SK-N-SH (cell line): ENCODE measurements at places on chromosomes 6 and 20.

GRCh38 chr6:64777941-64778785 lies 928.9 kb downstream of the EYS start:
- no peak for DNase-seq

DNA sequence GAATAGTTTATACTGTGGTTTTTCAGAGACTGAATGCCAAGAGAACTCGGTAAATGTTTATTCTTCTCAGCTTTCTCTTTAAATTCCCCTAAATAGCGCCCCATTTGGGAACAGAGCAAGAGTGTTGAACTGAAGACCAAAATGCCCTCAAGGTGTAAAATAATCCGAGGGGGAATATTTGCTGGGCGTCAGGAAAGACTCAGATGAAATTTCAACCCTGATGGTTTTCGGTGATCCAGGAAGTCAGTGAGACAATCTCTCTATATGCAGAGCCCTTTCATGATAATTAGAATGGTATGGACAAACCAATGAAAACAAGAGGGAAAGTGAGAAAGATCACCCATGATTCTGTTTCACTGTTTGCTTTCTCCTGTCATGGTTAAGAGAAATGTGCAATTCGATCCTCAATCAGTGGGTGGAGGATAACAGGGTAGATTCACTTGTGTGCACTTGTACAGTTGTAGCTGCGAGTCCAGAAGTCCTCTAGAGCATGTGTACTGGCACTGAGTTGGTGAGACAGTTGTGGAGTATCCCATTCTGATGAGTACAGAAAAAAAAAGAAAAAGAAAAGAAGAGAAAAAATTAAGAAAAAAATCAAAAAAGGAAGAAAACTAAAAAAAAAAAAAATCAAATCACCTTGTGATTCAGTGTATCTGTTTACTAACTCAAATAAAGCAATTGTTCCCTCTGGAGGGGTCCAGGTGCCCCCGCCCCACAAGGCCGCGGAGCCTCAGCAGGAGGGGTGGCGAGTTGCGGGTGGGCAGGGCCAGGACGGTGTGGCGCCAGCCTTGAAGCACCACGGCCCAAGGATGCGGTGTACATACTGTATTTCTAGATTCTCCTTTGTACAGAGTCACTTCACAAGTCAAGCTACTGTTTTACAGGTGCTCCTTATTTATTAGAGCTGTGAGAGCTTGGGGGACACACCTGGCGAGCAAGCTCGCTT lies 164.9 kb downstream of the SCML4 start:
- DNase-seq: no peak

- no peak for DNase-seq
Measured at GRCh38 chr20:23631981-23632710, 5.6 kb downstream of the CST3 start.

DNA sequence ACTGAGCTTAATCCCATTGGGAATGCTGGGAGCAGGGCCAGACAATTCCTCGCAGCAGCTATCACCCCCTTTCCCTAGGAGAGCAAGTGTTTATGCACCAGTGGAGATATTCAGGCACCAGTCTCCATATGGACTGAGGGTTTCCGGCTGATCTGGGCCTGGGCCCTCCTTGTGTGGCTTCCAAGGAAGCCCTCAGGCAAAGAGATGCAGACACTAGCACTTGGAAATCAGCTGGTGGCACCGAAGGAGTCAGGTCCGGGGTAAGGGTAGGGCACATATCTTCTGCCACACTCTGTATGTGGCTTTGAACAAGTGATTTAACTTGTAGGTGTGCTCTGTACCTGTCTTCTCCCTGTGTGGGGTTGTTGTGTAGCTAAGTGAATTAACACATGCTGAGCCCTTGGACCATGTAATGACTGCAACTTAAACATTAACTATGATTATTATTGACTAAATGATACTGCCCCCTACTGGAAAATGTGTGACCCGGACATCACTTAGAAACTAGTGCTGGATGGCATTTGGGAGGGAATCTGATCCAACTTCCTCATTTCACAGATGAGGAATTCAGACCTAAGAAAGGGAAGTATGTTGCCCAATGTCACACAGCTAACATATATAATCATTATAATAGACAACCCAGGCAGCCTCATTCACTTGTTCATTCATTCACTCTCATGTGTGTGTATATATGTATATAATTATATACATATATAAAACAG lies 19.3 kb upstream of the WFDC2 start:
- DNase-seq: peak; percentile 41

DNA sequence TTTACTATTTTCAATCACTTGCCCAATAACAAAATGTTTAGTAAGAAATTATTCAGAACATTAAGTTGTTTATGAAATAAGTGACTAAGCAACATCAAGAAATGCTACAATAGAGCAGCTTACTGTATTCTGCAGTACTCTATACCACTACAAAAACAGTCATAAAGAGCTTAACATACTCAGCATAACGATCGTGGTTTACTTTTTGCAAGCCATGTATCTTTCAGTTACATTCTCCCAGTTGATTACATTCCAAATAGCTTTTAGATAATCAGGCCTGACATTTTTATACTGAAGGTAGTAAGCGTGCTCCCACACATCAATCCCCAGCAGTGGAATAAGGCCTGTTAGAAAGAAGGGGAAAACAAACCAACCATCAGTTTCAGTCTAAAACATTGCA lies 10.7 kb downstream of the SOD2 start:
- no peak for DNase-seq

- DNase-seq: no peak
Measured at GRCh38 chr6:6704103-6705060, 115.9 kb downstream of the LY86 start.

- DNase-seq: no peak
Measured at GRCh38 chr6:938916-939315, 246.0 kb upstream of the EXOC2 start.

DNA sequence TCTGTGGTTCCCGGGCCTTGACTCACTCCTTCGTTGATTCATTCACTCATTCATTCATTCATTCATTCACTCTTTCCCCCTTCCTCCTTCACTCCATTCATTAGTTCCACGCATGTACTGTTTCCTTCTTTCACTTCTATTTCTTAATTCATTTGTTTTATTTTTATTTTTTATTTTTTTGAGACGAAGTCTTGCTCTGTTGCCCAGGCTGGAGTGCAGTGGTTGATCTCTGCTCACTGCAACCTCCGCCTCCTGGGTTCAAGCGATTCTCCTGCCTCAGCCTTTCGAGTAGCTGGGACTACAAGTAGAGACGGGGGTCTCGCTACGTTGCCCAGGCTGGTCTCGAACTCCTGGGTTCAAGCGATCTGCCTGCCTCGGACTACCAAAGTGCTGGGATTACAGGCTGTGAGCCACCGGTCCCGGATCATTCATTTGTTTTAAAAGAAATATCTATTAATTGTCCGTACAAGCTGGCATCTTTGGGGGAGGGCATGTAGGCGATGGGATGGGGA lies 427 bp upstream of the NFKBIE start:
- no peak for DNase-seq

- no peak for DNase-seq
Measured at GRCh38 chr20:62737271-62737811, 28.7 kb downstream of the NTSR1 start.

- DNase-seq: no peak
Measured at GRCh38 chr6:81938014-81938856, 185.8 kb upstream of the TENT5A start.

GRCh38 chr6:111564482-111564945 lies 41.2 kb downstream of the TRAF3IP2 start:
- no peak for DNase-seq

GRCh38 chr6:143559051-143559660 lies 47.6 kb upstream of the FUCA2 start:
- DNase-seq: no peak

DNA sequence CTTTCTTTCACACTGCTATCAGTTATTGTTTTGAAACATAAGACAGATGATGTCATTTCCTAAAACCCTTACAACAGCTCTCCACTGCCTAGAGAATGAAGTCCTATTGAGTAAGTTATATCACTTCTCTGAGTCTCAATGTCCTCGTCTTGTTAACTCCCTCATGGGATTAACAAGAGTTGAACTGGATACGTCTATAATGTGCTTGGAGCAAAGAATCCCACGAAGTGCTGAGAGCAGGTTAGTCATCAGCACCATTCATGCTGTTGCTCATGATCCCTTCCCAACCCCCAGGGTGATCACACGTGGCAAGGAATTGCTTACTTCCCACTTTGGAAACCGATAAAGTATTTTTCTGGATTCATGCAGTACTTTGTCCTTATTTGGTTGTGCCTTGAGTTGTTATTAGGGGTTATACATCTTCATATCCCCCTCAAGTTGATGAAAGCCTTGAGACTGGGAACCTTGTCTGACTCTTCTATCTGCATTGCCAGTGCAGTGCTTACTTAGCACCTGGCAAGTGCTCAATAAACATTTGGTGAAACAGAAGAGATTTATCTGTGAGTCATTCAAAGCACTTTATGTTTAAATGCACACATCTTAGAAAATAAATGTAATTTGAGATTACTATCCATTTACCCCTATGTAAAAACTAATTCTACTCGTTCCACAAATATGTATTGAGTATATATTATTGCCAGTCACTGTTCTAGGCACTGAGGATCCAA lies 487.5 kb downstream of the EPM2A start:
- no peak for DNase-seq

- DNase-seq: no peak
Measured at GRCh38 chr6:135300576-135300975, 119.5 kb downstream of the MYB start.

DNA sequence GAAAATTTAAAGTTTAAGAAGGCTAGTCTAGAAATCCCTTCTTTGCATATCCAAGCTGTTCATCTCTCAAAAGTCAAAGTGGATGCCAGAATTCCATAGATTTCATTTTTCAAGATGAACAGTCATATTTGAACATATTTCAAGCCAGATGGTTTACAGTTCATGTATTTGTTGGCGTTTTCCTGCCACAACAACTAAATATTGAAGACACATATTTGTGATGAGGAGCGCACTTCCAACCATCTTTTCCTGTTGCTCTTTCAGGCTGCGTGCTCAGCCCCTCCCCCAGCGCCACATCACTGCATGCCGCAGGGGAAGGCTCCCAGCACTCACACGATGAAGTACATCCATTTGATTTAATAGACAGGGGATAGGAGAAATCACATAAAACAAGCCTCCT lies 5.9 kb upstream of the NOX3 start:
- no peak for DNase-seq

DNA sequence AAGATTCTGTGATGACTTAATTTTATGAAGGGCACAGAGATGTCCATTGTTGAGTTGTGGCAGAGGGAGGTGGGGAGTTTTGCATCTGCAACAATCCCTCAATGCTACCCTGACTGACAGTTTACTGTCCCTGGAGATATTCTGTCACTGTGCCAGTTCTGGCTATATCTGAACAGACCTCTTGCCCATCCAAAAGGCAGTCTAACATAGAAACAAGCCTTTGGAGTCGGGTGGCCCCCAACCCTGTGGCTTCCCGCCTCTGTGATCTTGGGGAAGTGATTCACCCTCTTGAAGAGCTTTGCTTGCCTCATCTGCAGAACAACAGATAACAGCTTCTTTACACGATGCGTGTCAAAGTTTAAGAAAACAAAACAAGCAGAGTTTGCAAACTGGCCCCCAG lies 3.8 kb upstream of the E2F1 start:
- no peak for DNase-seq

DNA sequence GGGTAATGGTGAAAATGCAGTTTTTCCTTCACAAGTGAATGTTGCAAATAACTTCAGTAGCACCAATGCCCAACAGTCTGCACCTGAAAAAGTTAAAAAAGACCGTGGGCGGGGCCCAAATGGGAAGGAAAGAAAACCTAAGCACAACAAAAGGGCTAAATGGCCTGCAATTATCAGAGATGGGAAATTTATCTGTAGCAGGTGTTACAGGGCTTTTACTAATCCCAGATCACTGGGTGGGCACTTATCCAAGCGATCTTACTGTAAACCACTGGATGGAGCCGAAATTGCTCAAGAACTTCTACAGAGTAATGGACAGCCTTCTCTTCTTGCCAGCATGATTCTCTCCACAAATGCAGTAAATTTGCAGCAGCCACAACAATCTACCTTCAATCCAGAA lies 64.8 kb upstream of the SMIM8 start:
- DNase-seq: no peak

DNA sequence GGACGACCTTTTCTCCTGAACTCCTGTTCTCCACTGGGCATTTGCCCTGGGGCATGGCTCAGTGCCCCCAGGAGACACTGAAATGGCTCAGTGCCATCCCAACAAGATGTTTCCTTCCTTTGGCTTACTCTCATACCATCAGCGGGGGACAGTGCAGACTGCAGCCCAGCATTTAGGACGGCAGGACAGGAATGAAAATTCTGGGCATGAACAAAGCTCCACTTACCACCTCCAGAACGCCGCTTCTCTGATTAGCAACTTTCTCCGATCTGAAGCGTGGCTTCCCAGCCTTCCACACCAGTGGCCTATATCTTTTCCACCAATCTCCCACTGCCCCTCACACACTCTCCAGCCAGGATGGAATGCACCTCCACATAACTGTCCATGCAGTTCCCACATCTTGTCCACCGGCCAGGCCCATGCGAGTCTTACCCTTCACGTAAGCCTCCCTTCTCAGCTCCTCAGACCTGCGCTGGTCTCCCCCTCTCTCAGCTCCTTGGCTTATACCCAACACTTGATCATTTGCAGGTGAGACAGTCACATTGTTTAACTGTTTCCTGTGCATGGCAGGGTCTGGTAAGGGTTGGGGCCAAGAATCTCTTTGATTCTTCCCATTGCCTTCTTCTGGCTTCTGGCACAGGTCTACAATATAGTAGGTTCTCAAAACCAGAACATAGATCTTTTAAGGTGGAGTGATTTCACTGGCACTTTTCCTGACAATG lies 114.5 kb downstream of the FYN start:
- no peak for DNase-seq

DNA sequence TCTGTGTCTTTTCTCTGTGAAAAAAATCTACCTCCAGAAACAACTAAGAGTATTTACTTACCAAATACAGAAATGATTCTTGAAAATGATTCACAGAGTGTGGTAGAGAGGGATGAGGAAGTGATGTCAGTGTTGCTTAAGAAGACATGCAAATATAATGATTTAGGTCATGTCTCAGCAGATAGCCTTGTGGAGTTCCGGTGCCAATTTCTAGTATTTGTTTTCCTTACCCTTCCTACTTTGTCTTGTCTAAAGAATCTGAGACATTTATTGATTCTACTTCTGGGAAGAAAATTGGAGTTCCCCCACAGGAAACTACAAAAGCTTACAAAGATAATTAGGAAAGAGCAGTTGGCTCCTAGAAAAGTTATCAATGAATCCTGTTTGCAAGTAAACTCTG lies 68.8 kb downstream of the GJA1 start:
- no peak for DNase-seq

- no peak for DNase-seq
Measured at GRCh38 chr6:15341311-15342001, 95.6 kb downstream of the JARID2 start.

GRCh38 chr6:155791186-155791585 lies 335.5 kb upstream of the NOX3 start:
- DNase-seq: no peak

- no peak for DNase-seq
Measured at GRCh38 chr6:134553936-134554335, 236.0 kb upstream of the SGK1 start.
